Glutamatergic neuron (in vitro differentiated cells): ENCODE measurements at places on chromosomes 1 and 21.

GRCh38 chr1:32273391-32274208 lies 18.3 kb upstream of the HDAC1 start:
- DNase-seq: no peak

DNA sequence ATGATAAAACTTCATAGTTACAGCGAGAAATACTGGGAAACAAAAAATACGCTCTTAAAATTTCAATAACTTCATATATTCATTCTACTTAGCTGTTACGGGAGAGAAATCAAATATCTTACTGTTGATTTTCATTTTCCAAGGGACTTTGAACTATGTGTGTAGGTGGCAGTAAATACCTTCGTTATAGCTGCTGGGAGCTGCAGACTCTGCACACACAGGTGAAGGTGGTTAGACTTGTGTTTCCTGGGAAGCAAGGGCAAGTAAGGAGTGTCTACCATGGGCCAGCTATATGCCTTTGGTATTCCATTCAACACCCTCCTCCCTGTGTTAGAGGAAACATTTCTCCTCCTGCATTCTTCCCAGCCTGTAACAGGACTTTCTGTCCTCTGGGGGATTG lies 51.4 kb upstream of the DIRAS3 start:
- no peak for DNase-seq

DNA sequence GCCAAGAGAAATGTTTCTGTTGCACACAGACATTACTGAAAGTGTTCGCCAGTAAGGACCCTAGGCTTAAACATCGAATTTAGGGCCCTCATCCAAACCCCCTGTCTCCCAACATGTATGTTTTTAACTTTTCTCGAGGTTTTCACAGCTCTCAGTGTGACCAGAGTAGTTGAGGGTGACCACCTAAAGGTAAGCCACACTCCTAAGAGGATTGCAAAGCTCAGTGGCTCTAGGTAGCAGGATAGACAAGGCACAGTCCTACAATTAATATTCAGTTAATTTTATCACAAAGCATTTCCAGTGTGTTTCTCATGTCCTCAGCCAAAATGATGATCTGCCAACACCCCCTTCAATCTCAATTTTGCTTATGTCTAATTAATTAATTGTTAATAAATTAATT lies 695 bp upstream of the ALG14 start:
- no peak for DNase-seq

- no peak for DNase-seq
These were observed 33.0 kb downstream of the DSCAM start for GRCh38 chr21:40813918-40814317.

GRCh38 chr1:68204977-68205630 lies 27.2 kb downstream of the WLS start:
- no peak for DNase-seq

- DNase-seq: no peak
These were observed 3.3 kb upstream of the F3 start for GRCh38 chr1:94544706-94545490.

- DNase-seq: no peak
These were observed 166.4 kb downstream of the TRABD2B start for GRCh38 chr1:47830641-47831333.

GRCh38 chr1:205128050-205128449 lies 6.3 kb upstream of the RBBP5 start:
- DNase-seq: no peak

- no peak for DNase-seq
These were observed 56.1 kb upstream of the IRF2BP2 start for GRCh38 chr1:234665975-234666605.

- DNase-seq: no peak
These were observed 45.2 kb downstream of the SAMSN1 start for GRCh38 chr21:14500873-14501272.

DNA sequence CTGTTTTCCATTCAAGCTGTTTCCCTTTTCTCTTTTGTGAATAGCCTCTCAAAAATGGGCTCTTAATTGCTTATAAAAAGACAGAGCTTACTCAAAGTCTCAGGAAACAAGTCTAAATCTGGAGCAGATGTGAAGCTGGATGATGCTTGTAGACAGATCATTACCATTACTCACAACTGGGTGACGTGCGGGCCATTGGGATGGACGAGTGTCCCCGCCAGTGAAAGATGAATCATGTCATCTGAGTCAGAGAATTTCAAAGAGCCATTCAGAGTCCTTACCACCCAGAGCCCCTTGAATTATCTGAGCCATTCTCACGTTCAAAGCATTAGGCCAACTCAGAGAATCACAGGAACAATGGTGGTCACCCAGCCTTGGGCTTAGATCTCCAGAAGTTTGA lies 134.6 kb downstream of the HUNK start:
- no peak for DNase-seq

GRCh38 chr1:34276606-34277005 lies 99.9 kb downstream of the C1orf94 start:
- no peak for DNase-seq
